AG09319 (cell line): ENCODE measurements at places on chromosomes 4 and X.

GRCh38 chr4:85084371-85085094 lies 118.0 kb upstream of the WDFY3 start:
- peak; percentile 49 for DNase-seq

DNA sequence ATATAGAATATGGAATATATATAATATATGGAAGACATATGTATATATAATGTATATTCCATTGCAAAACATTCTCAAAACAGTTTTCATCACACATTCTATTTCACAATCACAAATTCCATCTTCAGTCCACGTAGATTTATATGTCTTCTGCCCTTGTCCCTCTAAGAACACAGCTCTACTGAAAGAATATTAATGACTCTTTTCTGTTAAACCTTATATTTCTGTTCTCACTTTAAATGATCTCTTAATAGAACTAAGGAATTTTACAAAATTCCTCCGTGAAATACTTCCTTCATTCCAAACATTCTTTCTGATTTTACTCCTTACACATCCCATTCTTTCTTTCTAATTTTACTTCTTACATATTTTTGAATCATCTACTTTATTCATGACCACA lies 1043.1 kb upstream of the PABPC4L start:
- DNase-seq, result no peak

DNA sequence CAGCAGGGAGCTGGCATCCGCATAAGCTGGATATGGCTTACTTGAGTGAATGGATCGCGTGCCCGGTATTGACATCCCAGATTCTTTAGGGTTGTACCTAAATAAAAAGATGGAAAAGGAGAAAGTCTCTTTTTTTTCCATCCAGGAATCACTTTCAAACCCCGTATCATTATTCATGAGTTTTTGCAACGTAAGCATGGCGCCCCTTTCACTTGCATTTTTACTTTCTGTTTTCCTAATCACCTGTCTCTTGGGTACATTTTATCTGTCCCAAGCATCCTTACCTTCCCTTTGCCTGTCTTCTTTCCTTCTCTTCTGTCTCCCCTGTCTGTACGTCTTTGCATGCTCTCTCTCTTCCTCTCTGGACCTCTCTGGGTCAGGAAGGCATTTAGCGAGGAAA lies 128.6 kb downstream of the CPE start:
- DNase-seq, result no peak

DNA sequence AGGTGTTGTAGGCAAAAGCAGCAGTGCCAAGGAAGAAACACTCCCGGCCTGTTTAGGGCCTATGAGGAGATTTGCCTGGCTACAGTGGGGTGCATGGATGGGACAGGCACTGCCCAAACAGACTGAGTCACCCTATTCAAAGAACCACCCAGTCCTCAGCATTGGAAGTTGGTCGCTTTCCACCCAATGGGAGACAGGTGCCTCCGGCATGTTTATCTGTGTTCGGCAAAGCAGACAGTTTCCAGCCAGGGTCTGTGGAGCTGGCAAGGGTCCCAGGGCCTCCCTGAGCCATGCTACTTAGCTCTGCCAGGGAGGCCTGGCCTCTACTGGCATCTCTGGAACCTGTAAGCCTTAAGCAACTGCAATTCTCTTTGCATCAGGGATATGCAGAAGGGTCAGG lies 165.1 kb upstream of the ATP6AP2 start:
- no peak for DNase-seq

DNA sequence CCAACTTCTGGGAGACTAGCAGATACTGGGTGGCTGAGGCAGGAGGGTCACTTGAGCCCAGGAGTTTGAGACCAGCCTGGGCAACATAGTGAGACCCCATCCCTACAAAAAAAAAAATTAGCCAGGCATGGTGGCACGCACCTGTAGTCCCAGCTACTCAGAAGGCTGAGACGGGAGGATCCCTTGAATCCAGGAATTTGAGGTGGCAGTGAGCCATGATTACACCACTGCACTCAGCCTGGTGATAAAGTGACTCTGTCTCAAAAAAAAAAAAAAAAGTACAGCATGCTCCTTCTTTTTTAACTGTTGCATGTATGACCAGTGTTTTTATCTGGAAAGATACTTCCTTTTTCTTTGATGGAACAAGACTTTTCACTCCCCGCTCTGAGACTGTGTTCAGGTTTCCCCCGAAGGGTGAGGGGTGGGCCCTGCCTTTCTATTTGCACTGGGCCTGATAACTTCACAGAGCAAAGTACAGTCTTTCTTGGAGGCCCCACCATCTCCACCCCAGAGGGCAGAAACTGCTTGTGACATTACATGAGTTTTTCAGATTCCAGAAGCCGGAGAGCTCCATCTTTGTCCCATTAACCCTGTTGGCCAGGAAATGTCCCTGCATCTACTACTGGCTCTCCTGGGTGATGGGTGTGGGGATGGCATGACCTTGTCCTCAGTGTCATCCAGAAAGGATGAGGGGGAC lies 35.2 kb downstream of the NYX start:
- no peak for DNase-seq

GRCh38 chrX:68839771-68840170 lies 10.9 kb downstream of the EFNB1 start:
- no peak for DNase-seq

GRCh38 chr4:163988391-163988790 lies 493.9 kb downstream of the TMA16 start:
- DNase-seq, result no peak

DNA sequence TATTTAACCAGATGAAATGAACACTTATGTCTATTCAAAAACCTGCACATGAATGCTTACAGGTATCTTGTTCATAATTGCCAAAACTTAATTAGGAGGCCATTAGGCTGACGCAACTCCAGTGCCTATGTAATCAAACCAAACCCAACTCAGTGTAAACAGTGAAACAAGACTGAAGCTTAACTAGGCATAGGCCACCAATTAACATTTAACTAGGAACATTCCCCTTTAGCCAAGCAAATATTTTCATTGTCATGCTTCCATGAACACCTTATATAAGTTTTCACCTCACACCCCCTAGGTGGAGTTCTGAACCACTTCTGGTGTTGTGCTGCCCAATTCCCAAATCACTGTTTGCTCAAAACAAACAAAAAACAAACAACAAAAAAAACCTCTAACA lies 686.0 kb downstream of the STPG2 start:
- DNase-seq, result no peak

DNA sequence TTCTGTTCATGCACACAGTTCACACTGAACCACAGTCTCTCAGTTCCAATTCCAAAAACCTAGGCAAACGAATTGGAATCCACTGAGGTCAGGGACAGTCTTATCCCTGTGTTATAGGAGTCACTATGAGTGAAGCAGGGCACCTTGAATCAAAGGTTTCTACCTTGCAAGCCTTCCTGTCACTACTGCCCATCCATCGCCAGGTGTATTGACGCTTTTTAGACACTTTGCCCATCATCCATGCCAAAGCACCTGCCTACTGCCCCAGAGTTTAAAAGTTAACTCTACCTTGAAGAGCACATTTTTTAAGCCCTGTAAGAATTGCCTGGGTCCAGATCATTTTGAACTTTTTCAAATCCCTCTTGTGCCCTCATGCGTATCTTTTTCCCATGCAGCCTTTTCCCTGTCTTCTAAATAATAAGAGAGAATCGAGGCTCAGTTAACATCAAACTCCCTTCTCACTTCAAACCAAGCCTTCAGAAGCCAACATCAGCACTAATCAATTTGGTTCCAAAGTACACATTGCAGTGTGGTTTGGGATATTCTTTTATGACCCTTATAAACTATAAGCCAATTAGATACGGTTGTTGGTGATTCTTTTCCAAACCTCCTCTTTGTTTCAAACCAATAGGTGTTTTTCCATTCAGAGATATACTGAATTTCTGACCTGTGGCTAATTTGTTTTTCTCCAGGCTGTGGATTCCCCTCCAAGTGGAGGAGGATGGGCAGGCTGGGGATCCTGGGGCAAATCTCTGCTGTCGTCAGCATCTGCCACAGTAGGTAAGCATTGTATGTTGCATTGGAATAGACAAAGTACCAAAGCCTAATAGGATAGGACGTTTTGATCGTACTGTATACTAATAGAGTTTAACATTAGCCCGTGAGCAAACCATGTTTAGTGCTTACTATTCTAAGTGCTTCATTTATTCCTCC lies 23.7 kb downstream of the FAM114A1 start:
- no peak for DNase-seq

- no peak for DNase-seq
Observed at GRCh38 chr4:180550106-180550505, 1693.1 kb upstream of the TENM3 start.

- DNase-seq, result no peak
Observed at GRCh38 chrX:102833136-102833535, 103.9 kb upstream of the RAB40AL start.

- DNase-seq, result no peak
Observed at GRCh38 chrX:54551801-54552200, 21.8 kb downstream of the GNL3L start.

DNA sequence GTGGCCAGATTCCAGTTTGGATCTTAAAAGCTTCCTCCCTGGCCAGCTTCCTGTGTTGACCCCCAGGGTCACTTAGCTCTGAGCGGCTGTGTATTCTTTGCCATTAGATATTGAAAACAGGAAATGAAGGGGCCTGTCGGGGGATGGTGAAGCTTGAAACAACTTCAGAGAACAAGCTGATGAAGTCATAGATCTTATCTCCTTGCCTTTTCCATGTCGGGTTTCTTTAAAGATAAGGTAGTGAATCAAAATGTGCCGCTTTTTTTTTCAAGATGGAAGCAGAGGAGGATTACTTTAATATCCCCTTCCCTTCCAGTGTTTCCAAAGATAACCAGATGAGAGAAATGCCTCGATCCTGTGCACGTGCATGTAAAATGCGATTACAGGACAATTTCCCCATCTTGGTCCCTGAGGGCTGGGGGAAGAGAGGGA lies 508.5 kb downstream of the MID1IP1 start:
- no peak for DNase-seq

- DNase-seq, result no peak
Observed at GRCh38 chr4:21802406-21802805, 146.2 kb downstream of the KCNIP4 start.
